NCI-H446 (cell line): ENCODE measurements at places on chromosomes 4 and X.
A peak's percentile ranks its signal among the peaks of the same experiment; 100 is the strongest.

DNA sequence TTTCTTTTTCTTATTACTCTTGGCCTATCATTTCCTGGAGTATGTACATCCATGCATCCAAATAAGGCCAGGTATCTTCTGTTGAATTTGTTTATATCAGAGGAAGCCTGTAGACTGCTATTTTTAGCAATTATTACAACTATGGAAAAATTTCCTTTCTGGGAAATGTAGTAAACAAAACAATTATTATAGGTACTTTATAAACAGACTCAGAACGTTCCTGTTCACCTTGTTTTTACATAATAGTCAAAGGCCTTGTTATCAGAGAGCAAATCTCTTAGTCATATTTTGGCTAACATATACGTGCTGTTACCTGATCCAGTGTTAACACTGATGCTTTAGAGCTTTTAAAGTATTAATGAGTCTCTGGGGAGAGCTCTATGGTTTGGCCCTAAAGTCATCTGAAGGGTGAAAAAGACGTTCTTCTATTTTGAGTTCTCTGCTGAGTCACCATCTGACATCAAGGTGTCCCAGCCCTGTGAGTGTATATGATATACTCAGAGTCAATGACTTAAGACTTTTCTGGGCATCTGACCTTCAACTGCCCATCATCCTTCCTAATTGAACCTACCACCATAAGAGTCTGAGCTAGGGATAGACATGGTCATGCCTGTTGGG is 7.3 kb downstream of the SPARCL1 start:
- no peak for DNase-seq

GRCh38 chrX:45840411-45840950 is 639.8 kb upstream of the DIPK2B start:
- DNase-seq: no peak

DNA sequence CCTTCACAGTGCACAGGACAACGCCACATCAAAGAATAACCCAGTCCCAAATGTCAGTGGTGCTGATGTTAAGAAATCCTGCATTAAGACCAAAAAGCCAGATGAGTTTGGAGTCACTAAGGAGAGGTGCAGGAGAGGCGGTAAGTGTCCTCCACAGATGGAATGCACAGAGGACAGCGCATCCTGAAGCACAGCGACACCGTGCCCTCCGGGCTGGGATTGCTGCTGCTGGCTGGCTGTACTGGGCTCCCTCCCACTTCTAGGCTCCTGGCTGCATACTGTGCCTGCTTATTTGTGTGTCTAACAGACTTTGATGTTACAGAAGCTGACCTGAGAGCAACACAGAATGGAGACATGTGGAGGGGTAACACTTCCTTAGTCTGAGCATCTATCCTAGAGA is 325.6 kb upstream of the BOD1L1 start:
- DNase-seq: no peak

DNA sequence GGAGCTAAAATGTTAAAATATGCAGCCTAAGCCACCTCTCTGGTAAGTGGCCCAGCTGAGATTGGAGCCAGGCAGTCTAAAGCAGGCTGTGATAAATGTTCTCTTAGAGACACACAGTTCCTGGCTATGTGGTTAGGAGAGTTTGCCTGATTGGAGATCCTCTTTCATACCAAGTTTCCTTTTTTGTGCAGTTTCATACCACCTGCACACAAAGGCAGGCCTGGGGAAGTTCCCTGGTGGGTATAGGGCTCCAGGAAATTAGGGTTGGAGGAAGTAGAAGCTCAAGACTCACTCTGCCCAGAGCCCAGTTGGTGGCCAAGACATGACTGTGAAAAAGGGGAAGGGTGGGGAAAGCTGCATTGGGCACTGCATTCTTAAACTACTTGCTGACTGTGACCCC is 16.9 kb downstream of the CYBB start:
- DNase-seq: no peak

- DNase-seq: peak; percentile 9
Measured at GRCh38 chr4:43782391-43782790, 666.2 kb downstream of the KCTD8 start.

GRCh38 chr4:17447675-17448298 is 64.1 kb downstream of the QDPR start:
- DNase-seq: peak; percentile 30

- DNase-seq: no peak
Measured at GRCh38 chr4:7248857-7249256, 56.5 kb downstream of the SORCS2 start.

- no peak for DNase-seq
Measured at GRCh38 chr4:174554231-174554728, 32.0 kb upstream of the HPGD start.

DNA sequence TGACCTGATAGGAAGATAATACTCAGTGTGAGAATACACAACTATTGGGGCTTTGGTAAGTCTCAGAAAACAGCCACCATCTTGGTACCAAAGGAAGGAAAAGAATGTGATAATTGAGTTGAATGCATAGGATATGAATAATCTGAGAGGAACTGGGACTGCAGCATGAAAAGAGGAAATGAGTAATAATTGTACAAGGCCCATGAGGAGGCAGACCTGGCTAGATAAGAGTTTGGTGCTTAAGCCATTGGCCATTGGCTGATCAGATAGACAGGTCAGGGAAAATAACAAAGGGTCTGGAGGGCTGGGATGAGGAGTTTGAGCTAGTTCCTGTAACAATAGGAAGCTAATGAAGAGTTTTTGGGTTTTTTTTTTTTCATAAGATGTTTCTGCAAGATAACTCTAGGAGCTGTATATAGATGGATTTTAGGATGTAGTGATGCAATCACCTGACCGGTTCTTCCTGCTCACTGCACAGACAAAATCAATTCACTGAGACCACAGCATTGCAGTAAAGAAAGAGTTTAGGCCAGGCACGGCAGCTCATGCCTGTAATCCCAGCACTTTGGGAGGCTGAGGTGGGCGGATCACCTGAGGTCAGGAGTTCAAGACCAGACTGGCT is 5.3 kb upstream of the TRMT2B start:
- no peak for DNase-seq

GRCh38 chr4:13821522-13821921 is 194.0 kb upstream of the BOD1L1 start:
- no peak for DNase-seq

DNA sequence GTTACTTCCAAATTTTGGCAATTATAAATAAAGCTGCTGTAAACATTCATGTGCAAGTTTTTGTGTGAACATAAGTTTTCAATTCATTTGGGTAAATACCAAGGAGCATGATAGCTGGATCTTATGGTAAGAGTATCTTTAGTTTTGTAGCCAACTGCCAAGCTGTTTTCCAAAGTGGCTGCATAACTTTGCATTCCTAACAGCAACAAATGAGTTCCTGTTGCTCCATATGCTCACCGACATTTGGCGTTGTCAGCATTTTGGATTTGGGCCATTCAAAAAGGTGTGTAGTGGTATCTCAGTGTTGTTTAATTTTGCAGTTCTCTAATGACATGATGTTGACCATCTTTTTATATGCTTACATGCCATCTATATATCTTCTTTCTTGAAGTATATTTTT is 208.5 kb downstream of the INPP4B start:
- peak; percentile 22 for DNase-seq

- DNase-seq: no peak
Measured at GRCh38 chrX:110437686-110438085, 79.0 kb downstream of the RTL9 start.
